ENCODE measurements at places on chromosomes 4 and X.
A peak's percentile ranks its signal among the peaks of the same experiment; 100 is the strongest.

- no peak for DNase-seq
Measured at GRCh38 chrX:46737462-46737861, 21.5 kb downstream of the SLC9A7 start.

DNA sequence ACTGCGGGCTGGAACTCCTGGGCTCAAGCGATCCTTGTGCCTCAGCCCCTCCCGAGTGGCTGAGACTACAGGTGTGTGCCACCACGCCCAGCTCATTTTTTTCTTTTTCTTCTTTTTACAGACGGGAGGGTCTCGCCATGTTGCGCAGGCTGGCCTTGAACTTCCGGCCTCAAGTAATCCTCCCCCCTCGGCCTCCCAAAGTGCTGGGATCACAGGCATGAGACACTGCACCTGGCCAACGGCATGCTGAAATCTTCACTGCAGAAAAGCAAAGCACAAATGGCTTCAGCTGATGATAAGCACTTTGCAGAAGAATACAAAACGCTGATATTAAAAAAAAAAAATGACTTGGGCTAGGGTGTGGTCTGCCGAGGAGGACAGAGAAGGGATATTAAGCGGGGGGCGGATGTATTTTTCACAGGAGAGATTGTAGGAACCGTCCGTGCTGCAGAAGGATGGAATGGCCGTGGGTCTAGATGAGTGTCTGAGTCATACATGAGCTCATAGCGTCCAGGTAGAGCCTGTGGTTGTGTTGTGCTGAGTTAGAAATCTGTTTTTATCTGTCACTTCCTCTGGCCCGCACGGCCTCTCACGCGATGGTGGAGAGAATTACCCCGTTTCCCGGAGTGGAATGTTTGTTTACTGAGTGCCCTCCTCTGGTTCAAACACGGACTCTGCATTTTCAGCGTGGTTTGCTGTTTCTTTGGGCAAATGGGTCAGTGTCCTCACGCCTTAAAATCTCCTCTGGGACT, 8.5 kb upstream of the AKAP17A start:
- peak; percentile 66 for DNase-seq

GRCh38 chr4:47442980-47443379, 20.5 kb downstream of the COMMD8 start:
- no peak for DNase-seq

DNA sequence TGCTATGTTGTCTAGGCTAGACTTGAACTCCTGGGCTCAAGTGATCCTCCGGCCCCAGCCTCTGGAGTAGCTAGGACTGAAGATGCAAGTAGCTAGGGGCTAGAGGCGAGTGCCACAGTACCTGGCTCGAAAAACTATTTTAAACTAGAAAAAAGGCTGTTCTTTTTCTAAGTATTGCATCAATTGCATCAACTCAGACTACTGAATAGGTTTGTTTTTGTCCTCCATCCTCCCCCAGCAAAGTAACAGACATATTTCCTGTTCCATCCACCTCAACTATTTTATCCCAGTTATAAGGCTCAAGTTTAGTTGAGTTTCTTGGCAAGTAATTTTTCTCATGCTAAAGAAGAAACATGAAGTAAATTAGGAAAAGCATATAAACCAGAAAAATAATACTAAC, 4.1 kb downstream of the SH3RF1 start:
- no peak for DNase-seq

- peak; percentile 30 for DNase-seq
Measured at GRCh38 chr4:173332963-173333657, 1.0 kb downstream of the HMGB2 start.

DNA sequence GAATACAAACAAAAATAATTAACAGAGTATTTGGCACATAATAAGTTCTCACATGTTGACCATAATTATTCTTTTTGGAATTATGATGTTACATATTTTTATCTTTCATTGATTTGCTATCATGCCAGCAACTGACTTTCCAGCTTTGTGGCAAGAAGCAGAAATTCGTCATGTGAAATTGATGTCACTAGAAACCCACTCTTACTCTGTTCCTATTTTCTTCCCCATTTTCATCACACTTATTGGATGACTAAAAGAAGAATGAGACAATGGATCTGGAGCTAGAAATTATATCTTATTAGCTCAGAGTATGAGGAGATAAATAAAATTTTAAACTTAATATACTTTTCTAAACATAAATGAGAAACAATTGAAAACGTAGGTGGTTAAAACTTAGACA, 31.9 kb downstream of the EGF start:
- DNase-seq: no peak

GRCh38 chr4:139223682-139224317, 46.8 kb upstream of the ELF2 start:
- no peak for DNase-seq

DNA sequence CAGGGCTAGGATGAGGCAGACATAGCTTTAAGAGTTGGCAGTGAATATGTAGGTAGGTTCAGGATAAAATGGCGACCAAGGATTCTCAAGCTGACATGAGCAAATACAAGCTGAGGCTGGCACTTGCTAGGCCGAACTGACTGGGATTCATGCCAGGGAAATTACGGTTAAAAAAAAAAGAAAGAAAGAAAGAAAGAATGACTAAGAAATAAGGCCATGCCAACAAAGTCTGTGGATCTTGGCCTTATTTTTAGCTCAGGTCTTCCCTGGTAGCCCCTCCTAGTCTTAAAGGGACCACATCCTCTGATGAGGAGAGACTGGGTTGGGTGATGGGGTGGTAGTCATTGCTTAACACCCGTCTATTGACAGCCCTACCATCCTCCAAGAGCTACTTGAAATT, 64.4 kb upstream of the KLHL13 start:
- DNase-seq: no peak

- DNase-seq: no peak
Measured at GRCh38 chr4:6526671-6527091, 48.3 kb upstream of the MAN2B2 start.

DNA sequence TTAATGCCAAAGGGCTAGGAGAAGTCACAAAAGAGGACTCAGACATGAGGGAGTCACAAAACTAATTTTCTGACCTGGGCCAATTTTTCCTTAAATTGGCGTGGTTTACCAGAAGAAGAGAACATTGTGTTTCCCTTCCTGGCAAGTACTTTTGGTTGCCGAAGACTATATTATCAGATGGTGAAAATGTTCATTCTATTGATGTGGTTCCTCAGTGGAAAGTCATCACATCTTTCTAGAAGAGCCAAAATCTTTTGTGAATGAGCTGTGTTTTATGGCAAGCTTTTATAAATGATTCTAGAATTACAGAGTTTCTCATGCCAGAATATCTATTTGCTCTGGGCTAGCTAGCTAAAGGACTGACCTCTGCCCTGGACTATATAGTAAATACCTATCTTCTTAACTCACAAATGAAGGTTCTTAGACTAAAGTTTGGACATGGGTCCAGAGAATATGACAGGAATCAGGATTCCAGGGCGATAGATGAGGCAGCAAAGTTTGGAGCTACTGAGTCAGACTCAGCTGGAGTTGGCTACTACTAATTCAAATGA, 288.9 kb downstream of the IL1RAPL2 start:
- no peak for DNase-seq
